ENCODE measurements at places on chromosomes 7 and 10.

DNA sequence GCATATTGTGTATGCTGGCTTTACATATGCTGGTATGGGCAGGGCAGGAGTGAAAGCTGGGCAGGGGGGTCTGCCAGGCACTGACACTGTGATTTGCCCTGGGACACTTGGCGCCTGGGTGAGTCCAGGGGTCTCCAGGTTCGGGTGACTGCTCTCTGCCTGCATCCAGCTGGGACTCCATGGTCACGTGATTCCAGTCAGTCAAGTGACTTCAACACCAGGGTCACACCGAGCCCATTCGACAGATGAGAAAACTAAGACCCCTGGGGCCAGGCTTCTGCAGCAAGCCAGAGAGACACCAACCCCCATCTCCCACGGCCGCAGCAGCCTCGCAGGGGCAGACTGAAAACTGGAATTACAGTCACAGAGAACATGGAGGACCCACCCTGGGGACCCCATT, 30.0 kb downstream of the MMD2 start:
- no peak for DNase-seq

DNA sequence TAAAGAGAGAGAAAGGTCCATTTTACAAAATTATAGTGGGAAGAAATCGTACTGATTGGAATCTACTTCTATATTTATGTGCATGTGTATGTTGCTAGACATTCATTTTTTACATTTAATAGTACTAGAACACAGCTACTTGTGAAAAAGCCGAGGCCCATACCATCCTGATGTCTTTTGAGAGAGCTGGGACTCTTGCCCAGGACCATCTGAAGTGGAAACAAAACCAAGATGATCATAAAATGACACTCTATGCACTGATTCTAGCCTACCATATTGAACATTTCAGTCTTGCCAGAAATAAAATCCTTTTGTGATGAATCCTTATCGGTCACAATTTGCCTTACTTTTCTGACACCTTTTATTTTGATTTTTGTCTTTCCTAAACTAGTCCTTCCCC, 640.0 kb downstream of the KCNMA1 start:
- no peak for DNase-seq

- DNase-seq = no peak
Measured at GRCh38 chr10:116371737-116372136, 47.5 kb downstream of the CCDC172 start.

DNA sequence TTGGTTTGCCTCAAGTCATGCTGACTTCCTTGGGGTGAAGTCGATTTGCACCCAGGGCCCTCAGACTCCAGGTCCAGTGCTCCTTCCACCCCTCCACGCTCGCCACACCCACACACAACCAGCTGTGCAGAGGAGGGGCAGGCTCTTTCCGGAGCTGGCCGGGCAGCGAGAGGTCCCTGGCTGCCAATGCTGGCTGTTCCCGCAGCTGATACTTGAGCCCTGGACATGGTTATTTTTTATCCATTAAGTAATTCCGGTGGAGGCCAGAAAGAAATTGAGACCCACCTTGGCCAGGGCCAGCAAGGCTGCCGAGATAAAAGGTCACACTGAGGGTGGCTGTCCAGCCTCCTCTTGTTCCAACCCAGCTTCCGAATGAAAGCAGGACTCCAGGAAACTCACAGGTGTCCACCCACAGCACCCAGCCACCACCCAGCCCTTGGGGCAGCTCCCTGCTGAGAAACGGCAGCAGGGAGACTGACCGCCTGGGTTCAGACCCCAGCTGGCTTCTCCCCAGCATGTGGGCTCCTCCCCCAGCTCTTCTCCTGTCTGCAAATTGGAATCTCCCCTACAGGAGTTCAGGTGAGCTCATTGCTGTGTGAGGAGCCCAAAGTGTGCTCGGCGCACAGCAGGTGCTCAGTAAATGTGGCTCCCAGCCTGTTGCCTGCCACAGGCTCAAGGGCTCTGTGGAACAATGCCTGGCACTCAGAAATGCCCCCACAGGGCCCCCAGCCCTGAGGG, 77.8 kb downstream of the PDGFA start:
- no peak for DNase-seq

GRCh38 chr7:1028775-1029636, 15.3 kb upstream of the GPR146 start:
- DNase-seq = no peak

- DNase-seq = no peak
Measured at GRCh38 chr10:126160971-126161630, 227.2 kb downstream of the ADAM12 start.

- no peak for DNase-seq
Measured at GRCh38 chr10:104232613-104233102, 494 bp upstream of the CFAP43 start.

DNA sequence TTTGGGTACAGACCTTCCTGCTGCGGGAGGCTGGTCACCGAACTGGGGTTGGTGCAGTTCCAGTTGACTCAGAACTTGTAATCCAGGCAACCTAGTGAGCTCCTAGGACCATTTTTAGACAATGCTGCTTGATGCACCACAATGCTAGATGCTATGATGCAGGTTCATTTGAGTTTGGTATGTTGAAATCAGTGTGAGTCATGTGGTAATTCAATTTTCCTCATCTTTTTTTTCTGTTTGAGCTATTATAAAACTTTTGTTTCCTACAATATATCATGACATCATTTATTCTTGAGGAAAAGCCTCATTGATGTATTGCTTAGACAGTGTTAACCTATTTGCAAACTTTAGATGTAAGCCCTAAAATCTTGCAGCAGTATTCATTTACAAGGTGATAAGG, 40.9 kb upstream of the MTPN start:
- no peak for DNase-seq

GRCh38 chr7:90621125-90621746, 25.1 kb downstream of the CDK14 start:
- DNase-seq = no peak

- no peak for DNase-seq
Measured at GRCh38 chr10:101311185-101312066, 42.5 kb upstream of the BTRC start.

DNA sequence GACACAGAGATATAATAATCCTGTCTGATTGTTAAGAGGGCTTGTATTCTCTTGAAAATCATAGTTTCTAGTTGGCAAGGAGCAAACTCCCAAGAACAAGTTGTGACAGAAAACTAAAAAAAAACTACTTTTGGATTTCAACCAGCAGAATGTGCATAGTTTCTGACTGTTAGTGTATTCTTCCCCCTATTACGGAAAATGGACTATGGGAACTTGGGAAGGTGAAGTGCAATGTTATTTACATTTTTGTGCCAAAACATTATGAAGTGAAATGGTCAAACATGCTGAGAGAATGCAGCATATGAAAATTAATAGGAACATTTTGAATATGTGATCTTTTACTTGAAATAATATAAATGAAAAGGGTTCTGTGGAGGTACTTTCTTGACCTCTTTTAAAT, 660.8 kb downstream of the SUGCT start:
- no peak for DNase-seq

GRCh38 chr10:17357781-17358180, 96.6 kb downstream of the ST8SIA6 start:
- DNase-seq = no peak

DNA sequence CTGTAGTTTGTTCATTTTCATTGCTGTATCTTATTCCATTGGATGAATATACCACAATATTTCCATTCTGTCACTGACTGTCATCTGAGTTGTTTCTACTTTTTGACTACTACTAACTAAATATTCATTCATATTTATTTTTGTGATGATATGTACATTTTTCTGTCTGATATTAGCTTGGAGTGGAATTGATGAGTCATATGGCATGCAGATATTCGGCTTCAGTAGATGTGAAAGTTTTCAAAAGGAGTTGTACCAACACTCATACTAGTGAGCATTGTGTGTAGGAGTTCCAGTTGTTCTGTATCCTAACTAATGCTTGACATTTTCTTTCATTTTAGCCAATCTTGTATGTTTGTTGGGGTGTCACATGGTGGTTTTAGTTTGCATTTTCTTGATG, 7.7 kb downstream of the RUNDC3B start:
- DNase-seq = no peak

- DNase-seq = no peak
Measured at GRCh38 chr10:34216348-34216945, 598.6 kb downstream of the PARD3 start.

DNA sequence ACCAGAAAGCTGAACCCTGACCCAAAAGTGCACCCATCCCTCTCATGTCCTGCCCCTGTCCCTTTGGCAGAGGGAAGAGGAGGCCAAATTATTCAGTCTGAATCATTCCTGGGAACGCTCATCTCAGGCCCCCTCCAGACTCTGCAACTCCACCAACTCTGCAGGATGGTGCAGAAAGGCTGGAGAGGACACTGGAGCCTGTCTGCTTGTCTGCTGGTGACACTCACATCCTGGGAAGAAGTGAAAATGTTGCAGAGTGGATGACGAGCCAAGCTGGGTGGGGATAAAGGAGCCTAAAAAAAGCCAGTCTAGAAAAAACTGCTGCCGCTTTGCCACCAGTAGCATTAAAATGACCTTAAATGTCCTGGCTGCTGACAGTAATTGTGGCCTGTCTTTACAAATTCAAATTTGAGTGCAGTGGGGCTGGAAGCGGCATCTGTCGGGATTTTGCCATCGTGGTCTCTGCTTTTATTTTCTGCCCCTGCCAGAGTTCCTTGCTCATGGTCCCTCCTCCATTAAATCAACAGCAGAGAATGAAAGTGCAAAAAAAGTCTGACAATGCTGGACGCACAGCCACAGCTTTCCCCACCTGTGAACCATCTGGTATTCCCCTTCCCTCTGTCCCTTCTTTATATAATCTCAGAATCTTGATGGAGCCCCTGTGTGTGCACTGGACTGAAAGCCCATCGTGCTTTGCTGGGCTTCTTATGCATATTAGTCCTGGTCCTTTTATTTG, 63.9 kb downstream of the STK17A start:
- DNase-seq = no peak

DNA sequence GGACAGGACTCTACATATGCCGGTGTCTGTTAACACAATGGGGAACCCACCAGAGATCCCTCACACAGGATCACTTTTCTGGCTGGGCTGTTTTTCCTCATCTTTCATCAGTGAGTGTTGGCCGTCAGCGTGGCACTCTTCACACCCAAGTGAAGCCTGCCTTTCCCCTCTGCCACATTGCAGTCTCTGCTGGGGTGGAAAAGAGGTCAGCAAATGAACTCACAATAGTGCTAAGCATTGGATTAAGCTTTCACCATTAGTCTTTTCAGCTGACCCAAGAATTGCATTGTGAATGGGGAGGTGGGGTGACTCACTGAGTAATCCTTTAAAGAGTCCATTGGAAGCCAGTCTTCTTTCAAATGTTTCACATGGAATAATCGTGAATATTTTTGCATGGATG, 143.0 kb downstream of the KIAA1217 start:
- no peak for DNase-seq

DNA sequence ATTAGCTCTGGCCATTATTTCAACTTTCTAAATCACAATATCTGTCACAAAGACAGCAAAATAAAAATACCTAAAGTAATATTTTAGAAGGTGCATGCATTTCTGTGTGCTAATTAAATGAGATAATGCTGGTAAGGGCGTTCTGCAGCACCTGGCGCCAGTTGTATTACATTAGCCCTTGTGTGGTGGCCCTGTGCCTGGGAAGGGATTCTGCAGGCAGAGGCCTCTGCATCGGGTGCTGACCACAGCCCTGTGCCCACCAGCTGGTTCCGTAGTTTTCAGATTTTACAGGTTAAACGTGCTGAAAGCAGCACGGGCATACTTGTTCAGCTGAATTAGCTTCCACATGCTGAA, 157.7 kb upstream of the PRKCQ start:
- DNase-seq = no peak

DNA sequence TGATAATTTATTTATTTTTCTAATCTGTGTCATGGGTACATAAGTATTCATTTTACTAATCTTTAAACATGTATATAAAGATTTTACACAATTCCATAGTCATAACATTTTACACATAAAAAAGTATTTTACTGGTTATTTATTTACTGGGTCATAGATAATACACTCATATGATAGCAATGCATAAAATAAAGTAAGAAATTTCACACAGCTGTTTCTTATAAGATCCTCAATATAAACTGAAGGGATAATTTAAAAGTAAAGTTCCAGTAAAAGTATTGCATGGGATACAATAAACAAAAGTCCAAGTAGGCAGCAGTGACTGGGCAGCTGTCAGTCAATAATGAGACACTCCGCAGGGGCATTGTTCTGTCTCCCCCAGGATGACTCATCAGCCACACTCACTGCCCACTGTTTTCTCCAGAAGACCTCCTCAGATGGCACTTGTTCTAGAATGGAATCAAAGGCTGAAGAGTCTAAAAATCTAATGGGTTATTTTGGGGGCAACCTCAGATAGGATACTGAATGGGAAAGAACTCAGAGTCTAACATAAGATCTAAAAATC, 32.7 kb downstream of the DPY19L1 start:
- DNase-seq = no peak

DNA sequence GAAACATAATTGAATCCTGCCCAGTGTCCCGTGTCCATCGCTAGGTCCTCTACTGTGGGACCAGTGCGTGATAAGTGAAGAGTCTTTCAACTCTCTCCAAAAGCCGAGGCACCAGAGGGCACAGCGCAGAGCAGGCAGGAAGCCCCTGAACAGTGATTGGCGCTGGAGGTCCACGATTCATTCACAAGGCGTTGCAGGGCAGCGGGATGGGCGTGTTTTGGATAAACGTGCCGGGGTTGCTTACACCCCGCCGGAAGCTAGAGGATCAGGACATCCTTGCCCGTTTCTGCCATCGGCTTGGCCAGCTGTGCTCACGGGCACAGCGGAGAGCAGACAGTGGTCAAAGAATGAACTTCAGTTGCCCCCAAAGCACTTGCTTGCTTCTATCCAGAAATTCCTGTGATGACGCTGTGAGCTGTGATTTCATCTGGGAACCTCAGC, 86.0 kb upstream of the PFKP start:
- DNase-seq = no peak

DNA sequence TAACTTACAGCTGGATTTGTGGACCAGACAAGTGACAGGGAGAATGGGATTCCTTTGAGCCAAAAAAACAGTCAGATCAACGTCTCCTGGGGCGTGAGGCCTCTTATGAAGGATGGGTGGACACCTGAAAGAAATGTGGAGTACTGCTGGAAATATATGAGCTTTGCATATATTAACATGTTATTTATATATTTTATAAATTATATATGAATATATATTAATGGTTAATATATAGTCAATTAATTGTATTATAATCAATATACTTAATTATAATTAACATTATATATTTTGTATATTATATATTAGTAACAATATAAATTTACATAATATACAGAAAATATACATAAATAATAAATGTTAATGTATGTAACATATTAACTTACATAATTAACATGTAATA, 57.5 kb downstream of the CACNB2 start:
- no peak for DNase-seq

Measured in activated CD8-positive, alpha-beta memory T cell treated with anti-CD3 and anti-CD28 coated beads for 1 hour (primary cell).